ENCODE measurements at places on chromosomes 1 and 21.
A peak's percentile ranks its signal among the peaks of the same experiment; 100 is the strongest.

DNA sequence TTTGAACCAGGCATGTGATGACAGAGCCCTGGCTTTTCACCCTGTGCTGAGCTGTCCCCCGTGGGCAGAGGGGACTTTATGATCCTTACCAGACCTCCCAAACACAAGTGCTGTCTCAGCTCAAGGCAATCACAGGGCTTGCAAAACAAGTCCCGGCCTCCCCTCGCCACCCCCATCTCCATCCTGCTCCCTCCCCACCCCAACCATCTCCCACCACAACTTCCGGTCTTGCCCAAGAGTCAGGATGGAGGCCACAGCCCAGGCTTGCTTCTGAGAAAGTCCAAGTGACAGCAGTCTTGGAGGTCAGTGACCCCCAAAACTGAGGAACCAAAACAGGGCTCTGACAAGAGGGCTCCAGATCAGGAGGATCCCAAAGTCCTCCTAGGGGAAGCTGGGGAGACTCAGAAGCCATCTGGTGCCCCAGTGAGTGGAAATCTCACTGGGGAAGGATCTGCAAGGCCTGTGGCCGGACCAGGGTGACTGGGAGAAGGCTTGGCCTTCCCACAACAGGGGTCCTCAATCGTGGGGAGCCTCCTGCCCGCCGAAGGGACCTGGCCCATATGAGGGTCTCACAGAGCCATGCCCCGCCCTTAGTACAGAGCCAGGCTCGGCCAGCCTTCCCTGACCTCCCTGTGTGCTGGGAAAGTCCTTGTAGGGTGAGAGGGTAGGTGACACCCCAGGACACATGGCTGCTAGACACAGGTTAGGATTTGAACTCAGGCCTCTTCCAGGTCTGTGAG lies 4.5 kb upstream of the SDC3 start:
- no peak for DNase-seq

- DNase-seq: no peak
These were observed 24.2 kb downstream of the CYP4A22 start for GRCh38 chr1:47161298-47162040.

GRCh38 chr21:41899426-41900202 lies 20.5 kb upstream of the PRDM15 start:
- DNase-seq: peak; percentile 53

- no peak for DNase-seq
These were observed 2.3 kb downstream of the C1orf87 start for GRCh38 chr1:60071296-60071695.

DNA sequence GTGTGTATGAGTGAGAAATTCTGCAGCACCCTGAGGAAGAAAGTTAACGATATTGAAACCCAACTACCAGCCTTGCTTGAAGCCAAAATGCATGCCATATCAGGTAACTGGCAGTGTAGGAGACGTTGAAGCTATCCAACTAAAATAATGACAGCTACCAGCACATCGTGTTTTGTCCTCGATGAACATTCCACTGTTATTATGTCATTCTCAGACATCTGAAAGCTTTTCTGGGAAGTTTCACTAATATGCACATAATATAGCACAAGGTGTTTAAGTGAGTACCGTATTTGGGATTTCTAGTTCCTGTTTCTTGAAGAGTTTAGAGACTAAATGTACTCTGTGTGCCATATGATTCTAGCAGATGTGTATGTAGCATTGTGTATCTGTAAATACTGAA lies 173.5 kb downstream of the DISC1 start:
- no peak for DNase-seq

- no peak for DNase-seq
These were observed 26.3 kb downstream of the NMNAT2 start for GRCh38 chr1:183391863-183392262.

GRCh38 chr1:205531191-205532025 lies 26.9 kb downstream of the CDK18 start:
- DNase-seq: no peak

GRCh38 chr1:161914595-161914994 lies 109.1 kb downstream of the OLFML2B start:
- no peak for DNase-seq

- no peak for DNase-seq
These were observed 389.5 kb downstream of the KIF26B start for GRCh38 chr1:245544236-245544635.

DNA sequence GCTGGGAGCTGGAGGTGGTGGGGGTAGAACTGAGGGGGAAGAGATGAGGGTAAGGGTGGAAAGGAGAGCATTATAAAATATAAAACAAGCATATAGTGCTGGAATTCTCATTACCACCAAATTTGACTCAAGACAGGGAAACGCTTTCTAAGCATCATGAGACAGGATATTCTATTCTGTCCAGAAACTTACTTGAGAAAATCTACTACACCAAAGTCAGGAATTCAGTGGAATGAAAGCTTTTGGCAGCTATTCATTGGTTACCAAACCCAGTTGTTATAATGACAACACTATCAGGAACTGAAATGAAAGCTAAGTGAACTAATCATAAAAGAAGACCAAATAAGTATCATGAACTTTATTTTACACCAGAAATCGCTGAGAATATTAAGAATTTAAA lies 14.5 kb downstream of the AIDA start:
- DNase-seq: no peak

DNA sequence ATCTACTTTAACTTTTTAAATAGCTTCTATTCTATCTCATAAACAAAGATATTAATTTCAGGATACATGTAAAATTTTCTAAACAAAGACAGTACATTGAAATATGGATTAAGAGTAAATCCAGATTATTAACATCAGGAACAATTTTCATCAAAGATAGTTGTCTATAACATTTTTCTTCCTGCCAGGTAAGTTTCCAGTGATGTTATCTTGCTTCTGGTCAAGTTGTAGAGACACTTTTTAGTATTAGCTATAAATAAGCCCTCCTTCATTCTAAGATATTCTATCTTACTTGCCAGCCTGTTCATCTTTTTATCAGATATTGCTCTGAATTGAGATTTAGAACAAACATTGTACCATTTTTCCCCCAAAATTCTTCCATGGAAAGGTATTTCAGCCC lies 94.4 kb upstream of the KCTD3 start:
- DNase-seq: no peak
